ENCODE measurements at places on chromosomes 13 and 19.

DNA sequence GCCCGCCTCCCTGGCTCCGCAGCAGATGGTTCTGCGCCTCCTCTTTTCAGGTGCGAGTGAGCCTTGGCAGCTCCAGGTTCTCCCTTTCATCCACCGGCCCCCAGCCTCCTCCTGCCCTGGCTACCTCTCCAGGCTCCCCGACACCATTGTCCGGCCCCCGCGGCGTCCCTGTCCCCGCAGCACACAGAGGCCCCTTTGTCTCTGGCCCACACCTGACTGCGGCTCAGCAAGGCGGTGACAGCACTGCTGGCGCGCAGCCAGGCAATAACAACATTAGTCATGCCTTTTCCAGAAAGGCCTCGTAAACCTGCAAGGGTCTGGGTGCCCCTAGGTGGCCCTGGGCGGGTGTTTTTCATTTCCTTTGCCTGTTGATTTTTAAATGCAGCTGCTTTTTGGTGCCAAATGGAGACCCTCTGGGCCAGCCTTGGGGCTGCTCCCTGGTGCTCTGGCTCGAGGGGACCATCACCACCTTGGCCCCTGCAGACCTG is 73.2 kb upstream of the MEDAG start:
- H3K4me1 ChIP-seq = peaks cover 19% of the 10 kb centered on the region
- H3K36me3 ChIP-seq = no peaks in the 10 kb centered on the region
- no peak overlapping the region for H3K4me3 ChIP-seq
- DNase-seq = no peak
- no peak overlapping the region for H3K27ac ChIP-seq

- no peak overlapping the region for H3K27ac ChIP-seq
- H3K4me3 ChIP-seq = no peak overlapping the region
- peaks cover 4% of the 10 kb centered on the region for H3K36me3 ChIP-seq
- no peaks in the 10 kb centered on the region for H3K27me3 ChIP-seq
- no peaks in the 10 kb centered on the region for H3K4me1 ChIP-seq
Observed at GRCh38 chr13:45954836-45955800, 97.4 kb downstream of the ZC3H13 start.

DNA sequence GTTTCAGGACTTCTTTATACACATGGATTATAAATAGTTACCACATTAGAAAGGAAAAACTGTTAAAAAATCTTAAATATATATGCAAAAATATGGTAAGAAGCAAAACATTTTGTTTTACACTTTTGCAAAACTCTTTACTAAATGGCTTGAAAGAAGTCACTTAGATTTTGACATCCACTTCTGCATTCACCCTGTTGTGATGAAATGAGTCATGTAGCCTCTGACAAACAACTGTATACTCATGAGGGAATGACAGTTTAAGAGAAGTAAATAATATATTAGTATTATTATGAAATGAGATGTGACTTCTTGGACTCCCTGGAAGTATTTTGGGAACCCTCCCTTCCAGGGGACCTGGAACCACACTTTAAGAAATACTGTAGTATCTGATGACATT is 275.6 kb downstream of the DACH1 start:
- no peak overlapping the region for H3K27ac ChIP-seq
- DNase-seq = no peak
- no peak overlapping the region for H3K4me3 ChIP-seq
- H3K27me3 ChIP-seq = no peaks in the 10 kb centered on the region
- no peaks in the 10 kb centered on the region for H3K4me1 ChIP-seq
- H3K36me3 ChIP-seq = no peaks in the 10 kb centered on the region

- no peak overlapping the region for H3K27ac ChIP-seq
- H3K36me3 ChIP-seq = no peaks in the 10 kb centered on the region
- H3K4me1 ChIP-seq = no peaks in the 10 kb centered on the region
Observed at GRCh38 chr13:28564030-28564429, 69.1 kb upstream of the FLT1 start.

GRCh38 chr19:11699931-11700794 is 38.6 kb downstream of the ZNF823 start:
- no peaks in the 10 kb centered on the region for H3K36me3 ChIP-seq
- H3K4me3 ChIP-seq = no peak overlapping the region
- H3K4me1 ChIP-seq = peaks cover 6% of the 10 kb centered on the region
